Neural crest cell (in vitro differentiated cells): ENCODE measurements at places on chromosomes 7 and 10. TPM values are rescaled to one million over a fixed set of nuclear protein-coding genes. Genes with fewer than 3 reads are reported as not detected.
A peak's percentile ranks its signal among the peaks of the same experiment; 100 is the strongest.

Gene WNT8B
- total RNA-seq, result 3.8 and 4.2 TPM in 2 replicates

DNA sequence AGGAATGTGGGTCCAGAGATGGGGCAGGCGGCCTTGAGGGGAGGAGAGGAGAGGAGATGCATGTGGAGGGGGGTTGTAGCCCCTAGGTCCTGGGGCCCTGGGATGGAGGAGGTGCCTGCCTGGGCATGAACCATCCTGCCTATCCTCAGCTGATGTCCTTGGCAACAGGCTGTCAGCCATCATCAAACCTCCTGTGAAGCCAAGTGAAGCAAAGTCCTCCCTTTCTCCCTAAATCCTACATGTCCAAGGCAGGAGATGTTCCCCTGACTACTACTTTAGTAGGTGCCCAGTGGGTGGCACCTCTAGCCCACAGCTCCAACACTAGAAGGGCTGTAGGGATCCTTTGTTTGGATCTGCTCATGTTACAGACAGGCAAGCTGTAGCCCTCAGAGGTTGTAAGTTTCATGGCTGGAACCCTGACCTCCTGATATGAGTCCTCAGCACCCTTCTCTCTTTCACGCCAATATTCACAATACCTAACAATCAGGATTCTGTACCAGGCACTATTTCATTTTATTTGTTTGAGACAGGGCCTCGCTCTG lies 66.6 kb upstream of the SYPL1 start:
- H3K27ac ChIP-seq, result no peak overlapping the region
- peaks cover 13% of the 10 kb centered on the region for H3K27me3 ChIP-seq
- H3K4me1 ChIP-seq, result peaks cover 9% of the 10 kb centered on the region
- no peaks in the 10 kb centered on the region for H3K36me3 ChIP-seq
- H3K4me3 ChIP-seq, result no peak overlapping the region
- no peak for DNase-seq

DNA sequence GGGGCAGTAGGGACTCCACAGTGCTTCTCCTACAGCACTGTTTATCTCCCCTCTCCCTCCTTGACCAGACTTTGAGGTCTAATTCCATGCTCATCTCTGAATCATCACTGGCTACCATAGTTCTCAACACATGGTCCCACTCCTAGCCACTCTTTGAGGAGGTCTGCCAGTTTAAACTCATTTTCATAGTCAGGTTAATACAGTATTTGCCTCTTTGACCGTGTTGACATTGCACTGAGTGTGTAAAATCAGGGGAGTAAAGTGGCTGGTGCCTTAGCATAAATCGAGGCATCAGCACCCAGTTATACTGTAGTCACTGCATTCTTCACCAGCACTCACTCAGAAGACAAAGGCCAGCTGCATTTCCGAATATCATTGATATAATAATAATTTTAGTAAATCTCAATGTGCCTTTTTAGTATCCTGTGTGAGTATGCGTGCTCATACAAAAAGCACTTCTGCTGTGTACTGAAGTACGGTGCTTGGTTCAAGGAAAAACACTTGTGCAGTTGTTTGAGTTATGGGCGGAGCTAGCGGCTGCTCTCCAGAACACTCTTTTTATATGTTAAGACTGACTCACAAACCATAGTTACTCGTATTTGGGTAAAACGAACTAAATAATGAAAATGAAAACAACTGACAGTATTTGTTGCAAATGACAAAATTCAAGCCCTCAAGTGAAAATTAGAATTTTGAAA lies 89.7 kb downstream of the GALNT11 start:
- no peak for DNase-seq
- peaks cover 27% of the 10 kb centered on the region for H3K36me3 ChIP-seq
- no peak overlapping the region for H3K27ac ChIP-seq
- H3K4me1 ChIP-seq, result no peaks in the 10 kb centered on the region

DNA sequence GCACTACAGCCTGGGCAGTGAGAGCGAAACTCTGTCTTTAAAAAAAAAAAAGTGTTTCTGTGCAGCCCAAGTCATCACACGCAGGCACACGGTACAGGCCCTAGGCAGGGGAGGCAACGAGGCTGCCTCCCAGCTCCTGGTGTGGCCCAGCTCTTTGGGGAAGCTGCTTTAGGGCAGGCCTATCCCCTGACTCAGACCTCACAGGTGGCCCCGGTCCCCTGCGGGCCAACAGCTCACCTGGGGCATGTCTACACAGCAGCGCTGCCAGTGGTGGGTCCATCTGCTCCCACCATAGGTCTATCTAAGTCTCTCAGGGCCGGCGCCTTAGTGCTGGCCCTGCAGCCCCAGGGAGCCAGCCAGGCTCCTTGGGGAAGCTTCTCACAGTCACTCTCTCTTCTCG lies 31.4 kb downstream of the ZAN start:
- no peak overlapping the region for H3K4me3 ChIP-seq
- H3K27ac ChIP-seq, result no peak overlapping the region
- no peaks in the 10 kb centered on the region for H3K4me1 ChIP-seq

DNA sequence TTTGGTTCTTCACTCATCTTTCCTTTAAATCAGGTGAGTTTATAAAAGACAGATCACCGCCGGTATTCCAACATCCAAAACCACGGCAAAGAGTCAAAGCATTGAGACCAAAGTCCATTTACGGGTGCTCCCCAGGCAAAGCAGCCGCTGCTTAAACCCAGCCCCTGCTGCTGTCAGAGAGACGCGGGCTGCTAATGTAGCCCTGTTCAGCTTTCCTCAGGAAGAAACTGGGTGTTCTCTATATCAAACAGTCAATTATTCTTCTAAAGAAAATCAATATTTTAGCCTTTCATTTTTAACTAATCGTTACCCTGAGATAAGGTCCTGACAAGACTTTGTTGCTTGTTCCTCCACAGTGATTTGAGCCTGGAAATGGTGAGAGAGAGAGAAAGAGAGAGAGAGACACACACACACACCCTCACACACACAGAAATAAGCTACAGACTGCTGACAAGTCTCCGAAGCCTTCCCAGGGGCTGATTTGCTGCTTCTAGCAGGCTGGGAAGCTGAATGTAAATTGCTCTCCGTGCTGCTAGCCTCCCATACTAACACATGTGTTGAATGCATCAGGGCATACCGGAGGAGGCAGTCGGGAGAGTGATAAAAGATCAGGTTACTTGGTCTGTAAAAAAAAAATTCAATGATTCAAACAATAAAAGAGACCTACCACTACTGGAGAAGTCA lies 183.0 kb upstream of the ANK3 start:
- H3K27ac ChIP-seq, result peak overlapping the region; percentile 68
- H3K27me3 ChIP-seq, result no peaks in the 10 kb centered on the region
- H3K36me3 ChIP-seq, result peaks cover under 1% of the 10 kb centered on the region
- DNase-seq, result peak; percentile 7

DNA sequence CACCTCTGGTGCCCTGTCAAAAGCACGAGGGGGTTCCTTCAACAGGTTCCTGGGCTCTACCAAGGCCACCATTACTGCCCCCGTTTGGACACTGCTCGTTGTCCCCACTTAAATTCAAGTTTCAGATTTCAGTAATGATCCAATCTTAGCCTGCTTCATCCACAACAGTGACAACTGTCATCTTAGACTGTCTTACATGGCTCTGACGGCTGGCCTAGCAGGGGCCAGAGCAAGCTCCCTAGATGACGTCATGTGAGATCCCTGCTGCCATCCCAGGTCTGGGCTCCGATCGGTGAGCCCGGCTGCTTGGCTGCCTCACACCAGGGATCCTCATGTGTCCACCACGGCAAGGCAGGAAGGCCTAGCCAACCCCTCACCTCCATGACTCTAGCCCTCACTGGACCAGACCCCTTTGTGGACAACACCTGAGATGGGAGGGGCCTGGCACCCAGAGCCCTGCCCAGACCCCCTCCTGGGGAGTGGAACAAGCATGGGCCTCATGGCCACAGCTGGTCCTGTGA lies 82.5 kb downstream of the FAM53B start:
- H3K27me3 ChIP-seq, result no peaks in the 10 kb centered on the region
- no peaks in the 10 kb centered on the region for H3K36me3 ChIP-seq
- H3K27ac ChIP-seq, result no peak overlapping the region

DNA sequence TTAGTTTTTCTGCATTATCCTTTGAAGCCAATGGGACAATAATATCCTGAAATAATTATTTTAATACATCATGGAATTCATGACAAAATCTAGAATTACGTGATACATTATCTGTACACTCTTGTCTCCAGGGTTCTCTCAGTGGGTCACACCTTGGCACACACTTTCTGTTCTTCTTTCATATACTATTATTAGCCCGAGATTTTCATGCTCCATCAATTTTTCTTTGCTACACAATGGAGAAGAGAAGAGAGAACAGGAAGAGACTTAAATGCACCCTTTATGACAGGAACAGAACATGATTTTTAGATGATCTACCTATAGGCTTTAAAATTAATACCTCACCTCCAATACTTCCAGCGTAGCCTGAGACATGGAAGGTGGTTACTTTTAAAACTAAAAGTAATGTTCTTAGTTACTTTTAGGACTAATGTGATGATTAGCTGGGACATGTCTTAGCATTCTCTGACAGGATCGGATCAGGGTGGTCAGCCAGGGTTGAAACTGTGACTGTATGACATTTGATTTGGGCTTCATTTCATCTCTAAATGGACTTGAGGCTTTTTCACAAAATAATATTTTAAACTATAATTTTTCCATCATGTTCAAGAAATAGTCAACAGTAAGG lies 148.2 kb upstream of the WNT16 start:
- H3K27me3 ChIP-seq, result no peaks in the 10 kb centered on the region
- H3K4me1 ChIP-seq, result no peaks in the 10 kb centered on the region
- no peak overlapping the region for H3K27ac ChIP-seq

Gene PRKG1
- total RNA-seq, result 4.4 and 4.5 TPM in 2 replicates

GRCh38 chr7:100212631-100213286 lies 7.0 kb upstream of the PVRIG start:
- no peak overlapping the region for H3K27ac ChIP-seq
- no peaks in the 10 kb centered on the region for H3K36me3 ChIP-seq
- H3K4me1 ChIP-seq, result peaks cover 23% of the 10 kb centered on the region
- DNase-seq, result no peak
- no peaks in the 10 kb centered on the region for H3K27me3 ChIP-seq

GRCh38 chr7:8141070-8141469 lies 120.9 kb downstream of the ICA1 start:
- H3K27ac ChIP-seq, result no peak overlapping the region
- H3K4me1 ChIP-seq, result peaks cover 3% of the 10 kb centered on the region
- no peaks in the 10 kb centered on the region for H3K27me3 ChIP-seq
- no peak for DNase-seq
- no peak overlapping the region for H3K4me3 ChIP-seq

DNA sequence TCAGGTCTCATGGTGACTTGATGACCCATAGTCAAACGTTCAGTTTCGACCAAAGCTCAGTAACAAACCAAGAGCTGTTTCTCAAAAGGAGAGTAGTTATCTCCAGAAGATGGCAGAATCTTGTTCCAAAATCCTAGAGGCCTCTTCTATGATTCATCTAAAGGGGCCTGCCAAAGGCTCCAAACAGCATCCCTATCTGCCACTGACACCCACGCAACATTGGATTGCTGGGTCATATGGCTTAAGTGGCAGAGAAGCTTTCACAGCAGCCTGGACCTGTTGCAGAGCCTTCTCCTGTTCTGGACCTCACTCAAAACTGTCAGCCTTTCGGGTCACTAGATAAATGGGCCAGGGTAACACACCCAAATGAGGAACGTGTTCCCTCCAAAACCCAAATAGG lies 54.0 kb upstream of the LRRC18 start:
- no peak for DNase-seq
- H3K36me3 ChIP-seq, result no peaks in the 10 kb centered on the region
- no peaks in the 10 kb centered on the region for H3K27me3 ChIP-seq
- no peak overlapping the region for H3K4me3 ChIP-seq
- peaks cover 11% of the 10 kb centered on the region for H3K4me1 ChIP-seq

DNA sequence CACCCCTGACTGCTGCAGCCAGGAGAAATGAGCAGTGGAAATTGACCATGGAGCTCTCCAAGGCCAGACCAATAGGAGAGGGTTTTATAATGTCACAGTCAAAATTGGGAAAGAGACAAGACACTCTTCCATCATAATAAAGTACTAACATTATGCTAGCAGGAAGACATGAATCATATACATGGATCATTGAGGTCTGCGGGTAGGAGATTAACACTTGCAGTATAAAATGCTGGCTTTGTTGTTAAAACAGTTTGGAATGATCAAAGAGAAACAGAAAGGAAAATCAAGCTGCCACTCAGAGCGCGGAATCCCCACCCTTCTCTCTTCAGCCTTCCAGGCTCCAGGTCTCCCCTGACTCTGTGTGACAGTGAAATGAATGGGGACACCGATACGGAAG lies 53.4 kb upstream of the CALN1 start:
- no peaks in the 10 kb centered on the region for H3K4me1 ChIP-seq
- DNase-seq, result no peak
- H3K4me3 ChIP-seq, result no peak overlapping the region
- no peak overlapping the region for H3K27ac ChIP-seq

DNA sequence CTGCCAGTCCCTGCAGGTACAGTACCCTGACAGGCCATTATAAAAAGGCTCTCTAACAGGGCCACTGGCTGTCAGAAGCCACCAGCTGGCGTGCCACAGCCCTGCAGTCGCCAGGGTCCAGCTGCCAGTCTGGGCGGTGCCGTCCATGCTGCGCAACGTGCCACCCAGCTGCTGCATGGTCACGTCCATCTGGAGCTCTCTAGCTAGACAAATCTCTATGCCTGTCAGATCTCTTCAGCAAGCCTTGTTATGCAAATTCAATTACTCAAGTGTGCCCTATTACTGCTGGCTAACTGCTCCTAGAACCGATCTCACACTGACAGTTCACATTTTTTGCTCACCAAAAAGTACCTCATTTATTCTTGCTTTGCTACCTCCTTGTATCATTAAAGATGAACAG lies 75.9 kb downstream of the HIBADH start:
- H3K27me3 ChIP-seq, result no peaks in the 10 kb centered on the region
- peaks cover 2% of the 10 kb centered on the region for H3K36me3 ChIP-seq
- DNase-seq, result no peak
- no peak overlapping the region for H3K27ac ChIP-seq
- no peak overlapping the region for H3K4me3 ChIP-seq
- peaks cover 12% of the 10 kb centered on the region for H3K4me1 ChIP-seq

Gene OR2A7
- 0.33 and 0.41 TPM in 2 replicates for total RNA-seq

Gene ZNF117
- 26.0 and 27.7 TPM in 2 replicates for total RNA-seq

Gene METTL27
- 1.7 and 2.3 TPM in 2 replicates for total RNA-seq

DNA sequence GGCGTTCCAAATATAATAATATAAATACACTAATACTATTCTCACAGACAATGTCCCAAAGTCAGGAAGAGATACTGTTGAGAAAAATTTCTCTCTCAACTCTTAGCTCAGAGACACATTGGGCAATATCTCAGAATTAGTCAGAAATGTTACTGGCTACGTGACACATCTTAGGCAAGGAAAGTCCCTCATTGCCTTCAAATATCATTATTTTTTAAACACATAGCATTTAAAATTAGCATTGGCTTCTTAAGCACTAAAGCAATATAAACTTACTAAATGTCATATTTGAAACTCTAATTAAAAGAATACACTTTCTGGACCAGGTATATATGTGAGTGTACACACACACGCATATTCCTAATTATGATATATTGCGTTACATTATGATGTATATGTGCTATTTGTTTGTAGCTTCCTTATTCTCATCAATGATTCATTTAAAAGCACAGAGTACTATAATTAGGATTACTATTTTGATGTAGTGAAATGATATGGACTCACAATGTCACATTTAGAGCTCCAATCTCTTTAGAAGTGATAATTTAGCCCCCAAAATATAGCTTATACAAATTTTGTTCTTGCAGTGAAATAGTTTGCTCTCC lies 255.8 kb downstream of the TWIST1 start:
- H3K4me1 ChIP-seq, result no peaks in the 10 kb centered on the region
- no peak overlapping the region for H3K27ac ChIP-seq
- H3K27me3 ChIP-seq, result no peaks in the 10 kb centered on the region
- DNase-seq, result no peak
- H3K4me3 ChIP-seq, result no peak overlapping the region
